ENCODE measurements at places on chromosomes 3 and 15.
A peak's percentile ranks its signal among the peaks of the same experiment; 100 is the strongest.

DNA sequence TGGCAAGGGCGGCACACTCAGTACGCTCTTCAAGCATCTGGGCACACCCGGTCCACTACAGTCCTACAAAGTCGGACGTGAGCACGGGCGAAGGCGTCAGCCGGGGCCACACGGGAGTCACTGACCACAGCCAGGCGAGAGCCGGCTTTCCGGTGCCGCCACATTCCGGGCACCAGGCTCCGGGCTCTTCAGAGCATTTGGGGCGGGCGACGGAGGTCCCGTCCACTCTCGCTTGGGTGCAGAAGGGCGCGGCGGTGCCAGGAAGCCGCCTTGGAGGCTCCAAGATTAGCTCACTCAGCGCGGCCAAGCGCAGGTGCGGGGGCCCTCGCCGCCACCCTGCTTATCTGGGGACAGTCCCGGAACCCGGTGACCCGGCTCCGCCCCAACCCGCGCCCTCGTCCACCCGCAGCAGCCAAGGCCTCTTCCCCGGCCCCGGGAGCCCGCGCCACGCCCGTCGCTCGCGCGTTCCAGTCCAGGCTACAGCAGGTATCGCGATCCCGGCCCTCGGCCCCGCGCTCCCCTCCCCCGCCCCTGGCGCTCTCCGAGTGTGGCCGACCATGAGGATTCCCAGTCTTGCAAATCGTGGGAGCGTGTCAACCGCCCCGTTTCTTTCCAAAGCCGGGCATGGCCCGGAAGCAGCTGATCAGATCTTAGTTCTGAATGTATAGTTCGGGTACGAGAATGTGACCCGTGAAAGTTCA lies at the start of gene ADPRH:
Gene ADPRH, plus strand, starts transcription at position 127 of the 701 bp plus-strand sequence. CDS start 2,678 bp downstream, outside the sequence.
- peak; percentile 57 for DNase-seq

- no peak for DNase-seq
Measured at GRCh38 chr15:67002368-67002767, 63.0 kb upstream of the SMAD3 start.

DNA sequence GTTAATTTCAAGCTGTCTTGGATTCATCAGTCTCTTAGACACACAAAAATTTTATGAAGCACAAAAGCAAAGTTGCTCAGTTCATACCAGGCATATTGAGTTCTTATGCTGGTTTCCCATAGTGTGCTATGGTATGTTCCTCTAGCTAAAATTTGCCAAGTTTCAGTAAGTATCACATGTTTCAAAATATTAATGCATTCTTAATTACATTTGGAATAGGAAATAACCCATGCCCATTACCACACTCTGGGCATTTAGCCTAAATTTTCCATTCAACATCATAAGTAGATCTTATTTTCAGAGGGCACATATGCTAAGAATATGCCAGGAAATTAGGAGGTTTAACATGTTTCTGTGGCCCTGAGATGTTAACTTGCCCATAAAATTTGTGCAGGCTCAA lies 289.9 kb downstream of the SHOX2 start:
- no peak for DNase-seq

GRCh38 chr3:106640353-106640752 lies 736.9 kb upstream of the CCDC54 start:
- no peak for DNase-seq

DNA sequence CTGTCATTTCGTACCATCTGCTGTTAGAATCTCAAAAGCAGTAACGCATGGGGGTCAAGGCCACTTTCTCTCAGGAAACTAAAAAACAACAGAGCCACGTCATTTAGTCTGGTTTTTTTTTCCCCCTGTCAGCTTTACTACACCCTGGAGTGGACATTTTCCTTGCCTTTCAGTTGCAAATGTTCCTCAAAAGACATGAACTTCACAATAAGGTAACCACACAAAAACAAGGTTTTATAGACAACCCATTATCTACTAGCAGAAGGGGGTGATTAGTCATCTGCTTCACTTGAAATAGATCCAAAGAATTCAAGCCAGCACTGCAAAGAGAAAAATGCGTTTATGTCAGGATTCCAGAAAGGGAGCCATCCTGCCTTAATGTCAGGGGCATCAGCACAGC lies 171.8 kb upstream of the CDIN1 start:
- no peak for DNase-seq

GRCh38 chr3:156551261-156551660 lies 3.7 kb downstream of the SSR3 start:
- no peak for DNase-seq

DNA sequence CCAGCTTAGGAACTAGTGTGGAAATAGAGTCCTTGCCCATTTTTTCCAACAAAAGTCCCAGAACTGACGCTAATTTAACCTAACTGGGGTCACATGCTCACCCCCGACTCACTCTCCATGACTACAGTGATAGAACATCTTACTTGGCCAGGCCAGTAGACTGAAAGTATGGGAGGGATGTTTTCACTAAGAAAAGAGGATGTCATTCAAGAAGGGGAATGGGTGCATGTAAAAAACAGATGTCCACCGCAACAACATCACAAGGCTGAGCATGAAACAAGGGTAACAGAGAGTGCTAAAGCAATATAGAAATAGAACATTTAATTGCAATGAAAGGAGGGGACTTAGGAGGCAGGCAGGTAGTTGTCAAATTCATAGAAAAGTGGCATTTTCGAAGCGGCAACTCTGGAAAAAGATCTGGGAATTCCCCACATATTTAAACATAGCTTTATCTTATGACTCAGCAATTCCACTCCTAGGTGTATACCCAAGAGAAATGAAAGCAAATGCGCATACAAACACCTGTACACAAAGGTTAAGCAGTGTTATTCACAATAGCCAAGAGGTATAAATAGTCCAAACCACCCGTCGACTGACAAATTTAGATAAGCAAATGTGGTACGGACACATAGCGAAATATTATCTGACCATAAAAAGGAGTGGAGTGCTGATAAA lies 41.1 kb upstream of the UBE2E2 start:
- DNase-seq, result no peak

DNA sequence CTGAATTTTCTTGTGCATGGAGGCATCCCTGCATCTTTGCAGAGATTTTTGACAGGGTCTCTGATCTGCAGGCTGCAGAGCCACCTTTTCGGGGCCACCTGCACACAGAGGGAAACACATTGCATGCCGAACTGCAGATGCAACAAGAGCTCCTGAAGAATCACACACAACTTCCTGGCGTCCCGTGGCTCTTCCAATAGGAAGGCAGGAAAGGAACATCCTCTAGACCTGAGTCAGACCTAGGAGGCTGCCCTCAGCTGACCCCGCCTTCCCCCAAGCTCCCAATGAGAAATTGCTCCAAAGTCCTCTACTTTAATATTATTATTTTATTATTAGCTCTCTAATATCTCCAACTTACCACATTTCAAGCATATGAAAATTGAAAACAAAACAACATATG lies 213.2 kb upstream of the ARRDC4 start:
- no peak for DNase-seq

DNA sequence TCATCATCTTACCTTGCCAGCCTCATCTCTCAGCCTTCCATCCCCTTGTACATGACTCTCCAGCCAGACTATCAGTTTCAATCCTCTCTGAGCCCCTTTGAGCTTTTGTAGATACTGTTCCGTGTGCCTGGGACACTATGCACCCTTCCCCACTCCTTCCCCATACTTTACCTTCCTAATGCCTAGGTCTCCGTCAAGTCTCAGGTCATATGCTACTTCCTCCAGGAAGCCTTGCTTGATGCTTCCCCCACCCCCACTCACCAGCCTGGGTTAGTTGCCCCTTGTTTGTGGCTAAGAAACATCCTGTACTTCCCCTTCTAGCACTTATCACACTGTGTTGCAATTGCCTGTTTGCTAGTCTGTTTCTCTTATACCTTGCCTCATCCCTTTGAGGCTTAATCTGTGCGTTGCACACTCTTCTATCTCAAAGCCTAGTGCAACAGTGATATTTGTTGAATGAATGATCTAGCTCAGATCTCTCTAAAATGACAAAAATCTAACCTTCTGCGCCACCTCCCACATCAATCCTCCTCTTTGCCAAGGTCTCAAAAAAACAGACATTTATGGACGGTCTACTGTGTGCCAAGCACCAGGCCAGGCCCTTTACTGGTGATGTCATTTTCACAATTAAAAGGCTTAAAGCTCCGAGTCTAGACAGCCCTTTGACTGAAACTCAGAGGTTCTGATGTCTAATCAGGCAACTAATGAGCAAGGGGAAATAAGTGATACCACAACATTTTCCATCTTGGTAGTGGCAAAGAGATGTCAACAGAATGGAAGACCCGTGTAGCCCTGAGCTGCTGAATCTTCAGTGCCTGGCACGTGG lies 6.5 kb upstream of the USP3 start:
- peak; percentile 87 for DNase-seq

- DNase-seq, result no peak
Measured at GRCh38 chr3:131957980-131958379, 76.8 kb downstream of the CPNE4 start.

DNA sequence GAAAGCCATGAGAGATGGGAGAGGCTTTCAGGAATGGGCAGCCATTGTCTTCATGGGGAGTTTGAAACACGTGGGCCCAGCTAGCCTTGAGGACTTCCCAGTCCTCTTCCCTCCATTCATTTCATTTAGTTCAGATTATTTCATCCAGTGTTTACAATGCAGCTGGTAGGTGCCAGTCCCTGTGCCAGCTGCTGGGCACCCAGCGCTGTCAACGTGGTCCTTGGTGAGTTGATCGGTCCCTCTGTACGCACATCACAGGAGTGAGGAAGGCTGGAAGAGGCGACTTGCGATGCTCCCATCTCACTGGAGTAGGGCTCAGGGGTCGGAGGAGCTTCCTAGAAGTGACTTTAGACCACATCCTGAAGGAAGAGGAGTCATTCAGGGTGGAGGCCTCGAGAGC lies 206.4 kb upstream of the BHLHE40 start:
- DNase-seq, result no peak

- DNase-seq, result peak; percentile 24
Measured at GRCh38 chr15:58545307-58546065, 113.7 kb downstream of the LIPC start.

DNA sequence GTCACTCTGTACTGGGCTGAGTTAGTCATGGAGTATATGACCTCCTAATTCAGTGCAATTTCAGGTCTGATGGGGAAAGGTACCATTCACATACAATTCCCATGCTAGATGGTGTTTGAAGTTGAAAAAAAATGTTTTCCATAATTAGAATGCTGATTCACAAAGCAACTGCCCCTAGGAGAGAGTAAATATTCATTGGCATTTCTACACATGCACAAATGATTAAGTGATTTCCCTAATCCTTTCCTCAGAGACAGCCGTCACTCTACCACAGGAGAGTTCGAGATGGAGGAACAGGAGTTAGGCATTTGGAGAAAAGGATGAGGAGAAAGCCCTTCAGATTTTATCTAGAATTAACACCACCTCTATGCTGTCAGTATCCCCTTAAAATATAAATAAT lies 32.5 kb downstream of the GADL1 start:
- DNase-seq, result no peak

- DNase-seq, result no peak
Measured at GRCh38 chr15:81323559-81323943, 390 bp downstream of the STARD5 start.

Measured in CD4-positive, alpha-beta T cell treated with Interleukin-12 subunit alpha and Interleukin-12 subunit beta, for 1 hour (primary cell).